ENCODE measurements at places on chromosomes 12 and 14. TPM values are rescaled to one million over a fixed set of nuclear protein-coding genes. Genes with fewer than 3 reads are reported as not detected.

GRCh38 chr12:12599750-12600643 is 11.7 kb upstream of the CREBL2 start:
- no peaks in the 10 kb centered on the region for H3K36me3 ChIP-seq
- DNase-seq, result no peak
- no peaks in the 10 kb centered on the region for H3K4me1 ChIP-seq
- H3K27ac ChIP-seq, result no peak overlapping the region

- no peaks in the 10 kb centered on the region for H3K36me3 ChIP-seq
- H3K27me3 ChIP-seq, result peaks cover 2% of the 10 kb centered on the region
- H3K4me1 ChIP-seq, result peaks cover 6% of the 10 kb centered on the region
- peak overlapping the region; percentile 67 for H3K27ac ChIP-seq
Observed at GRCh38 chr12:48512855-48513254, 12.6 kb upstream of the OR8S1 start.

DNA sequence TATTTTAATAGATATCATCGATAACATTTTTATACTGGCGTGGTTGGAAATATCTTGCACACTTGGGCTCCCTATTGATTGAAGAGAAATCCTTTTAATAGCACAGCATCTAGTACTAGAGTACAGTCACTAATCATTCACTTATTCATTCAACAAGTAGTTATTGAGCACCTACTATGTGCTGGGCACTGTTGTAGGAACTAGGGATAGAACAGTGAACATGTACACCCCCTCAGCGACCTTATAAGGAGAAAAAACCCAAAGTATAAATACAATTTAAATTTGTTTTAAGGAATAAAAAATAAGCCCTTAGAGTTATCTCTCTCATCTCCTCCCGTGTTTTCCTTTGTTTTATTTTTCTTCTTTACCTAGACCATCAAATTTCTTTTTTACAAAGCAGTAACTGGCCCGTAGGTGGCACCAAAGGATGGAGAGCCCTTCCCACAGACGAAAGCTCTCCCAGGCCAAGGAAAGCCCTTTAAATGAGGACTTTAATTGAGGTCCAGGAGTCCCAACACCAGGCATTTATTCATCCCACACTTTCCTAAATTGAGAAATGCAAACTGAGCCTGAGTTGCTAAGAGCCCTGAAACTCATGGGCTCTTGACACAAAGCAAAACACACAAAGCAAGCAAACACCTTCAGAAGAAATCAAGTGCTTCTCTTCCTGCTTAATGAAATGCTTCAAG is 29.0 kb downstream of the PEBP1 start:
- H3K27me3 ChIP-seq, result no peaks in the 10 kb centered on the region
- no peak overlapping the region for H3K27ac ChIP-seq
- peaks cover 41% of the 10 kb centered on the region for H3K36me3 ChIP-seq

DNA sequence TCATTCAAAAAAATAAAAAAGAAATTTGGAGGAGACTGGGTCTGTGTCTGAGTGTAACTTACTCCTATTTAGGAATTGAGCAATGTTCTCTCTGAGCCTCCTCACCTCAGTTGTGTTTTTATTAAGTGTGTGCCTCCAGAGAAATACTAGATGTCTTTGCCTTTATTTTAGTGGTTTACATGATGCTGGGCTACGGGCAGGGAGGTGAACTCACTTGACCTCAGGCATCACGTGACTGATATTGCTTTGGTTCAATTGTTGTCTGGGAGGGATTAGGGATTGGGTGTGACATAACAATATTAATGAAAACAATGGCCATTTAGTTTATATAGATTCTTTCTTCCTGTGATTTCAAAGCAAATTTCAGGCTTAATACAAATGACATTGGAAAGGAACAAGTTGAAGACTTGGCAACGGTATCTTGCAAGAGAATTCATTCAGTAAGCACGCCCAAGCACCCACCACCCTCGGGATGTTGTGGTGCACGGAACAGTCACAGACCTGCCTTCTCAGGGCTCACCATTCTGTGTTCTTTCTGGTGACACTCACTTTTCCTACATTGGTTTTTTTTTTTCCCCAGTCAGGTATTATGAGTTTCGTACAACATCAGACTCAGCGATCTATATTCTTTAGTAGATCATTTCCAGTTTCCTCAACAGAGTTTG is 77.5 kb downstream of the BMP4 start:
- no peaks in the 10 kb centered on the region for H3K36me3 ChIP-seq
- DNase-seq, result no peak
- no peaks in the 10 kb centered on the region for H3K4me1 ChIP-seq
- no peak overlapping the region for H3K4me3 ChIP-seq
- no peaks in the 10 kb centered on the region for H3K27me3 ChIP-seq
- H3K27ac ChIP-seq, result no peak overlapping the region

DNA sequence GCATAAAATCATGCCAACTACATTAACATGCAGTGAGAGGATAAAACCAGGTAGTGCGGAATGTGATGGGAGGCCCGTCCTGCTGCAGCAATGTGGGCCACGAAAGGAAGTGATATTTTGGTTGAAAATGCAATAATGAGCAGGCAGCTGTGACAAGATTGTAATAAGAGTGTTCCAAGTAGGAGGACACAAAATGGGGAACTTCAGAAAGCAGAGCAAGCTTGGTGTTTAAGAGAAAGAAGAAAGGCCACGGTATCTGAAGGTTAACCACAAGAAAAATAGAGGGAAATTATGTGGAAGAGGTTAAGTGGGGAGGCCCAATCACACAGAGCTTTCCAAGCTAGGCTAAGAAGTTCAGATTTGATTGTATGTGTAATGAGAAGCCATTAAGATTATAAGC is 34.3 kb downstream of the OVCH1 start:
- H3K27me3 ChIP-seq, result no peaks in the 10 kb centered on the region
- no peak overlapping the region for H3K4me3 ChIP-seq
- no peak overlapping the region for H3K27ac ChIP-seq
- no peaks in the 10 kb centered on the region for H3K4me1 ChIP-seq
- no peak for DNase-seq
- H3K36me3 ChIP-seq, result no peaks in the 10 kb centered on the region

- no peak for DNase-seq
- H3K27me3 ChIP-seq, result no peaks in the 10 kb centered on the region
- H3K4me3 ChIP-seq, result no peak overlapping the region
- H3K27ac ChIP-seq, result no peak overlapping the region
- H3K4me1 ChIP-seq, result no peaks in the 10 kb centered on the region
- H3K36me3 ChIP-seq, result no peaks in the 10 kb centered on the region
Observed at GRCh38 chr12:58966939-58967338, 46.6 kb upstream of the LRIG3 start.

GRCh38 chr14:83019744-83020414 is 1486.2 kb upstream of the SEL1L start:
- H3K36me3 ChIP-seq, result no peaks in the 10 kb centered on the region
- no peaks in the 10 kb centered on the region for H3K27me3 ChIP-seq

GRCh38 chr12:121626853-121627640 is 717 bp downstream of the ORAI1 start:
- H3K27ac ChIP-seq, result peak overlapping the region; percentile 97
- H3K36me3 ChIP-seq, result peaks cover 39% of the 10 kb centered on the region
- peak overlapping the region; percentile 94 for H3K4me3 ChIP-seq
- H3K27me3 ChIP-seq, result no peaks in the 10 kb centered on the region
- DNase-seq, result peak; percentile 96

GRCh38 chr14:80522411-80522810 is 311.1 kb upstream of the DIO2 start:
- no peak overlapping the region for H3K4me3 ChIP-seq
- no peak for DNase-seq
- no peaks in the 10 kb centered on the region for H3K4me1 ChIP-seq
- no peak overlapping the region for H3K27ac ChIP-seq

DNA sequence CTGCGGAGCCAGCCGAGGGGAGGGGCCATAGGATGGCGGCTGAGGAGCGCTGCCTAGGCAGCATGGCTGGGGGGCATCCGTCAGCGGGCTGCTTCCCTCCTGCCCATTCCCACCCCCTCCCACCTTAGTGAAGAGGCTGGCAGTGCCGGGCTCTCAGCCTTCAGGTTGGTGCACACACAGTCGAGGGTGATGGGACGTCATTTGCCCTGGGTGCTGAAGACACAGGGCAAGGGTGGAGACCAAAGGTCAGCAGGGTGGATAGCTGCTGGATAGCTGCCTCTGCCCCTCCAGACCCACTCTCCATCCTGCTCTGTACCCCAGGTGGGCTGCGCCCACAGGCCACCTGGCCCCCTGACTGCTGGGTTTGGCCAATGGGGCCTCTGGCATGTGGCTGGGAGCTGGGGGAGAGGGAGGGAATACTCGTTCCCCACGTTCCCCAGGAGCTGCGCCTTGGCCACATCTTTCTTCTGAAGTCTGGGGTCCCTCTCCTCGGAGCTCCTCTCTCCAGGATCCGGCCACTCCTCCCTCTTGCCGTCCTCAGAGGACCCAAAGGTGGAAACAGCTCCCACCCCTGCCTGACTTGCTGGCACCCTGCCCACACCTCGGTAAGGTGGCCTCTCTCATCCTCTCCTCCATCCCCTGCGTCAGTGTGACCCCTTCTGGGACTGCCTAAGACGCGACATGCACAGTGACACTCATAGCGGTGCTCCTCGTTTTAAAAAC is 11.2 kb upstream of the CDC42BPB start:
- DNase-seq, result no peak
- no peaks in the 10 kb centered on the region for H3K36me3 ChIP-seq
- no peak overlapping the region for H3K4me3 ChIP-seq
- no peaks in the 10 kb centered on the region for H3K4me1 ChIP-seq
- H3K27ac ChIP-seq, result no peak overlapping the region

The CD27 gene
- total RNA-seq, result 160 TPM

The B3GNT4 gene
- total RNA-seq, result 5.1 TPM

The CLEC4A gene
- 2.0 TPM for total RNA-seq

The CSRP2 gene
- total RNA-seq, result 1.2 TPM

Measured in activated CD8-positive, alpha-beta T cell treated with anti-CD3 and anti-CD28 coated beads for 36 hours (primary cell).